ENCODE measurements at places on chromosomes 2 and 18.

- DNase-seq: no peak
Observed at GRCh38 chr2:80467262-80467811, 162.8 kb upstream of the LRRTM1 start.

- DNase-seq: no peak
Observed at GRCh38 chr18:22033085-22033484, 136.3 kb upstream of the GATA6 start.

DNA sequence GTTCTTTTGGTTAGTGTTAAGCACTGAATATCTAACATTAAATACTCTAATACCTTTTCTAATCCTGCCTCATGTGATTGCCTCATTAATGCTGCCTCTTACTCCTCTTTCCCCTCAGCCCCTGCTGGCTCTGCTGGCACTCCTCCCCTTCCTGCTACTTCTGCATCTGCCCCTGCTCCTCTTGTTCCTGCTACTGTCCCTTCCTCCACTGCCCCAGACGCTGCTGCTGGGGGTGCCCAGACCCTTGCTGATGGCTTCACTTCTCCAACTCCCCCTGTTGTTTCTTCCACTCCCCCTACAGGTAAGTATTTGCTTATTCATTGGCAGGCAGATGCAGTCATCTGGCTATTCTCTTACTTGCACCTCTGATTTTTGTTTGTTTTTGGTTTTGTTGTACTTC, 68.5 kb downstream of the ABI2 start:
- no peak for DNase-seq

- DNase-seq: no peak
Observed at GRCh38 chr2:152548111-152548875, 169.0 kb downstream of the PRPF40A start.

- no peak for DNase-seq
Observed at GRCh38 chr2:240735476-240735875, 43.8 kb downstream of the AQP12A start.

- DNase-seq: no peak
Observed at GRCh38 chr2:151030663-151031230, 230.9 kb downstream of the RBM43 start.

DNA sequence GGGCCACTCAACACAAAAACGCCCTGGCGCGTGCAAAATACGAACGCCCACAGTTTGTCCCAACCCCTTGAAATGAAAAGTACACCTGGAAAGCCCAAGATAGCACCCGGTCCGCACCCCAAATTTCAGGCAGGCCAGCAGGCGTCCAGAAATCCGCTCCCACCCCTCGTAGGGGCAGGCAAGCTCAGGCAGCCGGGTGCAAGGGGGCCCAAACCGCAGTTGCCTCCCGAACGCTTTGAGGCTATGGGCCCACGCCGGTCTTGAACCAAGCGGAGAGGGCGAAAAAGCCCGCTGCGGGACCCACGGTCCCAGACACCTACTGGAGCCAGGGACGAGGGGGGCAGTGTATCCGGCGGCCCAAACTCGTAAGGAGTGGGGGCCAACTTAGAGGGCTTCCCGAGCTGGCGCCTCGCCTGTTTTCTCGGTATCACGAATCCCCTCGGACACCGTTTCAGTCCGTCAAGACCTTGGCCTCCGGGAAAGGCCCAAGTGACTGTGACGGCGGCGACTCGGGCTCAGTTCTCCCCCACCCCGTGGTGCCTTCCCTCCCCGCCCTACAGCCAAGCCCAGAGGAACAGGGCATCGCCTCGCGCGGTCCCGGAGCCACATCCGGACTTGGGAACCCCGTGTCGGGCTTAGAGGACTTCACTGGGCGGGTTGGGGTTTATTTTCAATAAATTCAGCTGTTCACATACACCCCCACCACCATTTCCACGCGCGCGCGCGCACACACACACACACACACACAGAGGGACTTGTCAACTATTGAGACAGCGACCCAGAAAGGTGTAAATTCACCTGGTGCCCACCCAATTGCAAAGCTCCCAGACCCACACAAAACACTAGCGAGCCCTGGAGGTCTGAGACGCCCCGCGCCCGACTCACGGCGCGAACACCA, 6.2 kb upstream of the SATB2 start:
- no peak for DNase-seq

DNA sequence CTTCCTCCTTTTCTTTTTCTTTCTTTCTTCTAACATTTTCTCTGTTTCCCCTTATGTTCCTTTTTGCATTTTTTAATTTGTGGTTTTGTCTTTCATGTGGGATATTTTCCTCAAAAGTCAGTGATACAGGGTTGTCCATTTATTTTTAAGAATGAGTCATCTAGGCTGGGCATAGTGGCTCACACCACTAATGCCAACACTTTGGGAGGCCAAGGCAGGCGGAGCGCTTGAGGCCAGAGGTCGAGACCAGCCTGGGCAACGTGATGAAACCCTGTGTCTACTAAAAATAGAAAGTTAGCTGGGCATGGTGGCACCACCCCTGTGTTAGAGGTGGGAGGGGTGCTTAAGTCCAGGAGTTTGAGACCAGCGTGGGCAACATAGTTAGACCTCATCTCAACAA, 35.8 kb downstream of the KATNAL2 start:
- no peak for DNase-seq

- DNase-seq: no peak
Observed at GRCh38 chr2:84084856-84085255, 374.2 kb downstream of the SUCLG1 start.

GRCh38 chr2:16093639-16094529, 153.5 kb downstream of the MYCN start:
- no peak for DNase-seq

DNA sequence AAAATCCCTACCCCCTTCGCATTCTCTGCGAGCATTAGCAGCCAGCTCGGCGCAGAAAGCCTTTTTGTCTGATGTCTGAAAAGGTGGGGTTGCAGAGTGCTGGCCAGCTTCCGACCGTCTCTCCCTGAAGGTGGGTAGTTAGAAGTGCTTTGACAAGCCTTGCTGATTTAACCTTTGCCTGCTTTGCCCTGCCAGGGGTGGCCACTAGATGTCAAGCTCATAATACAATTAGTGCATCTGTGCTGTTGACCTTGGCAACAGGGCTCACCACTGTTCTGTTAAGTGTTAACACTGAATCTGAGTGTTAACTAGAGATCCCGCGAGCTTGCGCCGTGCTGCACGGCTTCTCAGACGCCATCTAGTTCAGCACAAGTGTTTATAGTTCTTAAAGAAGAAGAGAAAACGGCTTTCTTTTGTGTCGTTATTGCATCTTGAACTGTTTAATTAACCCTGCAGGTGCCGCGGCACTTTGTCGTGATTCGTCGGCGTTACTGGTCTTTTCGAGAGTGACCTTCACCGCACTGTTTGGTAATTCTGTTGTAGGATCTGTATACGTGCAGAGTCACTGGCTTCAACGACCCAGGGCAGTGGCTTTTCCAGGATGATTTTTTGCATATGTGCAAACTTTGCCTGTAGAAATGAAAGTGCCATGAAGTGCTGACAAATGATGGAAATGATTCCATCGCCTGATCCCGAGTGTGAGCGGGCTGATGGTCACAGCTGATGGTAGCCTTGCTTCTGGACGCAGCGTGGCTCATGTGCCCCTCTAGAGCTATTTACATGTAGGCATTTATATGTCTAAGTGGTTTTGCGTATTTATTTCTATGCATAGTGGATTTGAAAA, 5.5 kb downstream of the SALL3 start:
- no peak for DNase-seq

- DNase-seq: no peak
Observed at GRCh38 chr2:172430678-172431077, 3.3 kb downstream of the ITGA6 start.

DNA sequence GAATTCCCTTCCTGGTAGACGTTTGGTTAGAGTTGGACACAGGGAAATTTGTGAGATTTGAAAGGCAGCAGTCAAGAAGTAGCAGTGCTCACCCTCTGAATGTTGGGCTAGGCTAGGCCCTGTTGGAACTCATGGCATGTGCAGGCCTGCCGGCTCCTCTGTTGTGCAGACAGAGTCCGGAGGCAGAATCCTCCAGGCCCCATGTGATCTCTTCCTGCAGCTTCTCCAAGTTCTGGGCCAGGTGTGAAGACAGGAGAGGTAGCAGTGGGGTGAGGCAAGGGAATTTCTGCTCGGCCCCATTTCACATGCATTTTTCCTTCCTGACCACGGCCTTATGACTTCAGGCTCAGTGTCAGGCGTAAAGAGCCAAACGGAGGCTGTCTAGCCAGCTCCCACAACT, 36.9 kb upstream of the RAB31 start:
- DNase-seq: no peak

DNA sequence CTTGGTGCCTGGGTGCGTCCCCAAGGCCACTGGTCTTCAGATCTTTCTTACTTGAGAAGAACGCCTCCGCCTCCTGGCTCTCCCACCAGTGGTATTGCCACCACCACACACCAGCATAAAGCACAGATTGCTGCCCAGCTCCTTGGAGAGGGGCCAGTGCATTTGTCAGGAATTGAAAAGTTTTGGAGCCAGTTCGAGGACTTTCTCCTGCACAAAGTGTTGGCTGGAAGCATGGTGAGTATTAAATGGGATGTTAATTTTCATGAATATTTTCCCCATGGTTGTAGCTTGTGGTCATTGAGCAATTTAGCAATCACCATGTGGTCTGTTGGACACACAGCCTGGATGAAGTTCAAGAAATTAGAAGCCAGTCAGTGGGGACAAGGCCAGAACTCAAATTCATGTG, 684.6 kb upstream of the FANCL start:
- DNase-seq: no peak

DNA sequence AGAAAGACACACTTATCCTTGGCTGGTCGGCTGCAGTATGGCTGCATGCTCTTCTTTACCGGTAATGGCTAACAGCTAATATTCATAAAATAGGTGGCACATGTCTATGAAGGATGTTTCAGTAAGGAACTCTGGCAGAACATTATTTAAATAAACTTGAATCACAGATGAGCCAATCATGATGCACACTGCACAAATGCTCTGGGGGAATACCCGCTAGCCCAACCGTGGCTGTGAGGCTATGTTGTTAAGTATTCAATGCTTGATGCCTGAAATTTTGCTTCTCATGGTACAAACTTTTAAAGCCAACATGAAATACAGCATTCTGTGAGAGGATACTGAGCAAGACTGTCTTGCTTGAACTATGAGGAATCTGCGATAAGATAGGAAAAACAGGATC, 505.8 kb downstream of the ZEB2 start:
- no peak for DNase-seq

DNA sequence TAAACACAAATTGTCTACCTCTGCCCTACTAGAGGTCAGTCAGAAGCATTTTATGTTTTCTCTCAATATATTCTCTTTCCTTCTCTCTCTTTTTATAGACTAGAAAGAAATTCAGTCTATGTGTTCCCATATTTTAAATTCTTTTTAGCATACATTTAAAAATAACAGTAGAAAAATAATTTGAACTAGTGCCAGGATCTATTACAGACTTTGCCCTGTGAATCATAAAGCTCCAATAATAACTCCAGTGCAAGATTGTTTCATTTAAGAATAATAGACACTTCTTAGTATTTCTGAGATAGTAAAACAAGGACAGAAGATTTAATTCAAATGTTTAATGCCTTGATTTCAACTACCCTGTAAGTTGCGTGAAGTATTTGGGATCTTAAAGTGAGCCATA, 60.1 kb downstream of the ITGB6 start:
- DNase-seq: no peak

DNA sequence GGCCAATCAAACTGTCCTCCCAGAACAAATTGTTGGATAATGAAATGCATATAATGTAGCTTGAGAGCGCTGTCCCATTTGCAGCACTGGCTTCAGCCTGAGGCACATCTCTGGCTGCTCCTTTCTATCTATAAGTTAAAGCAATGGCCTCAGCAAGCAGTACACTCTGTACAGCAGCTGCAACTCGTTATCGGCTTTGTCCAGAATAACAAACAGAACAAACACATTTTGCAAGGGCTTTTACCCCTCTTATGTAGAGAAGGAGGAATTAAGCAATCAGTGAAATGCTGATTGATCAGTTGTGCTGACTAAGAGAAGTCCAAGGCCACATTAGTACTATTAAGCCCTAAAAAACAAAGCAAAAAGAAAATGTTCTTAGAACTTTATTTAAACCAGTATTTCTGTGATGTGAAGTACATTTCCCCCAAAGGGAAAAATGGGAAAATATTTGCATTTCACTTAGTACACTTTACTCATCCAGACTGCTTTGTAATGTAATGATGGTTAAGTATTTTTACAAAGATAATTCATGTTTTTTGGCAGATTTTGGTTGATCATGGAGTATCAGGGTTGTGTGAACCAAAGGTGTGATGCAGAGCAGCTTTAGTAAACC, 15.0 kb upstream of the CPS1 start:
- DNase-seq: no peak

DNA sequence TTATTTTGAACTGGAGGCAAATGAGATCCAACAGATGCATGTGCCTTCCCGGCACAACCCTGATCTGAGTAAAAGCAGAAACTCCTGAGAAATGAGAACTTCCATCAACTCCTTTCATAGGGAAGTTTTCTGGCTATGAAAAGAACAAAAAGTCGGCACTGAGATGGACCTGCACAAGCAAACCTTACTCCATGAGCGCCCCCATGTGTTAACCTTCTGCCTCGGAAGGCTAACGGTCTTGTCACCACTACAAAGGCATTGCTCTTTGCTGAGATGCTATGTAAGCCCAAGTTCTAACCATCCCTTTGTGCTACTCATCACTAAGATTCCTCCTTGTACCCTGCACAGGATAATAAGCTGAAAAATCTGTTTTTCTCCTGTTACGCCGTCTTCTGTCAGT, 57.3 kb upstream of the SULT1C3 start:
- DNase-seq: no peak

GRCh38 chr2:172970660-172971059, 105.0 kb upstream of the MAP3K20 start:
- DNase-seq: no peak

DNA sequence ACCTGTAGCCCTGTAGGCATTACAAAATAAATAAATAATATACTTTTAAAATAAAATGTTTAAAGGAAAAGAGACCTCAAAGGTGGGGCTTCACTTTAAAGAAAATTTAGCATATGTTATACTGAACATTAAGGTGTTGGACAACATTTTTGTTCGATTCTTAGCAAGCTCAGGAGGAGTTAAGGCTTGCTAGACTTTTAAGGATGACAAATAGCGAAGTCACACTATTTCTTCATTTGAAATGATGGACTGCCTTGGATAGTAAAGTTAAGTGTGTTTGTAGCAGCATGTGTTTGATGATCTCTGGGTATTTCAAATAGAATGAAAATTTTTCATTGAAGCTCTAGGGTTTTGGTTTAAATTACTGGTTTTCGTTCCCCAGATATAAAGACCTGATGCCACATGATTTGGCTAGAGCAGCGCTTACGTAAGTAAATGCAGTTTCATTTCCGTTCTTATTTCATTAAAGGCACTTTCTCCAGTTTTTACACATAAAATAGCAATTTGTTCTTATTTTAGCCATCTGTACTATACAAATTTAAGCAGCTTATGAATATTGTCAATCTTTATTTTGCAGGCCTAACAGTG, 24.9 kb downstream of the HADHB start:
- no peak for DNase-seq

- DNase-seq: no peak
Observed at GRCh38 chr2:163210430-163210918, 371.9 kb upstream of the KCNH7 start.

- no peak for DNase-seq
Observed at GRCh38 chr2:128469203-128469602, 150.5 kb upstream of the HS6ST1 start.

Data from T-helper 9 cell (primary cell).